ENCODE measurements at places on chromosomes 11 and 22.
A peak's percentile ranks its signal among the peaks of the same experiment; 100 is the strongest.

DNA sequence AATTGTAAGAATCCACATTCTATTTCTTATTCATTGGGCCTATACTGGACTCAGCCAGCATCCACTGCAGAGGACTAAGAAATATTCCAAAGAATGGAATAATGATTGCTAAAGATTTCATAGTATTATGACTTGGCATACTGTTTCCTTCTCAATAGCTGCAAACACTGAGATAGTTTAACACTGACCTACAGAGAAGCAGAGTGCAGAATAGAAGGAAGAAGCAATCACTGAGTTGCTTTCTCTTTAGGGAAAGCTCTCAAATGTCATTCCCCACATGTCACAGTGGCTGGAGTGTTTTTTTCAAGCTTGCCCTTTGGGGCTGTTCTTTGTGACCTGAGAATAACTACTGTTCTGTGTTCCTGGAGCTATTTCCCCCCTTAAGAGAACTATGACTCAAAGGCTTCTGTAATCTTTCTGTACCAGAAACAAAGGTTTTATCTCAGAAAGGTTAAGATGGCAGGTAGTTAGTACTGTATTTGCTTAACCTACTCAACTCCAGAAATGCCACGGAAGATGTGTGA, 243.6 kb upstream of the LUZP2 start:
- DNase-seq = no peak

DNA sequence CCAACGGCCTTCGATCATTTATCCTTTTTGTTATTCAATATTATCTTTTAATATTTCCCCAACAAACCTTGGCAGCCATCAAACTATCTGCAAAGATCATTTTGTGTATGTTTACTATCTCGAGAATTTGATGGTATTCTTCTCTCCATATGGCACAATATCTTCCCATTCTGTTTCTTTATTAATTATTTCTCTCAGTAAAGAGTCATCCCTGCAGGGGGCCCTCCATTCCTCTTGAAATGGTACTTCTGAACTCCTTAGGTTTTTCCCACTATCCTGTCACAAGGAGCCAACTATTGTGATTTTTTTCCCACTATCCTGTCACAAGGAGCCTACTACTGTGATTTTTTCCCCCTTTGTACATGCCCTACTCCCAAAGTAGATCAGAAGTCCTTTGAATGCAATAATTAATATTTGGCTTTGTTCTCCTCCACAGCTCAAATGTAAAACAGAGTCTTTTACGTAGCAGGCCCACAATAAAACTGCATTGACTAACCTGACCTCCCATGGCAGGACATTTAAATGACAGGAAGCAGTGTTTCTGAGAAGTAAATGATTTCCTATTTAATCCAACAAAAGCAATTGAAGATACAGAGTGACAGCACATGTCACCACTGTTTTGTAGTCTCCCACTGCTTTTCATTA, 43.3 kb downstream of the PDGFD start:
- DNase-seq = peak; percentile 63

GRCh38 chr22:32707971-32708370, 93.5 kb upstream of the TIMP3 start:
- DNase-seq = peak; percentile 33

- DNase-seq = no peak
Observed at GRCh38 chr11:46296528-46297448, 19.3 kb downstream of the CREB3L1 start.

GRCh38 chr11:80816454-80816847, 1375.6 kb upstream of the TENM4 start:
- DNase-seq = no peak

GRCh38 chr11:78806214-78807004, 231.7 kb upstream of the NARS2 start:
- DNase-seq = no peak

- peak; percentile 72 for DNase-seq
Observed at GRCh38 chr22:21972293-21972779, 10.3 kb downstream of the TOP3B start.

GRCh38 chr11:29309992-29310391, 706.8 kb downstream of the KCNA4 start:
- no peak for DNase-seq

DNA sequence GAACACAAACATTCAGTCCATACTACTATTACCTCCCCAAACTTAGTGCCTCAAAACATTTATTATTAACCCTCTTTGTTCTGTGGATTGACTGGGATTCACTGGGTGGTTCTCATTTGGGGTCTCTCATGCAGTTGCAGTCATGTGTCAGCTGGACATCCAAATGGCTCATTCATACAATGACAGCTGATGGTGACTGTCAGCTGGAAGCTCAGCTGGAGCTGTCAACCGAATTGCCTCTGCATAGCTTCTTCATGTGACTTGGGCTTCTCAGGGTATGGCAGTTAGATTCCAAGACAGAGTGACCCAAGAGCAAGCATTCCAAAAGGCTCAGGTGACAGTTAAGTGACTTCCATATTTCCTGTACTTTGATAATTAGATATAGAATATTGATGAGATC, 85.2 kb downstream of the CCDC34 start:
- DNase-seq = no peak

- no peak for DNase-seq
Observed at GRCh38 chr11:43908683-43909082, 28.1 kb downstream of the ALKBH3 start.

DNA sequence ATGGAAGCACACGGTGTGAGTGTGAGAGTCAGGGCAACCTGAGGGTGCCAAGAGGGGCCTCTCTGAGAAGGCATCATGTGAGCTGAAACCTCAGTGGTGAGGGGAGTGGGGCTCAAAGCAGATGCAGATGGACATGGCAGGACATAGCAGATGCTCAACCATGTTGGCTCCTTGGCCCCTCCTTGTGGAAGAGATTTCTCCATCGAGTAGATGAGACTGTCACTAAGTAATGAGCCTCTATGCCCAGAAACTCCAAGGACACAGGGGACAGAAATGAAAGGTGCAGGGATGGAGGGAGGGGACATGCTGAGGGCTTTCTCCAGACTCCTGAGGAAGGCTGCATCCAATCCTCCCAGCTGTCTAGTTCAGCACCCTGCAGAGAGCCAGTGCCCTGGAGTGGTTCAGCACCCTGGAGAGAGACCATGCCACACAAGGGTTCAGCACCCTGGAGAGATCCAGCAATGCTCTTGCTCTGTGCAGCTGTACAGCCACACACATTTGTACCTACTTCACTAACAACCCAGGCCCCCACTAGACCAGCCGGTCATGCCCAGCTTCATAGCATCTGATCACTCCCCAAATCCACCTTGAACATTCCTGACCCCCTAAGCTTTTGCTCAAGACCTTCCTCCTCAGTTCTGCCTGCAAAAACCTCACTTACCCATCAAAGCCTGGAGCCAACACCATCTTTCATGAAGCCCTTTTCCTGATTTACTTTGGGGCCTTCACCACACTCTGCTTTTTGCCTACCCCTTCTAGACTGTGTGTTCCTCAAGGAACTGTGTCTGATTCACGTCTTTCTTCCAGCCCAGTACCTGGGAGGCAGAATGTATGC, 252.0 kb downstream of the CTTN start:
- DNase-seq = no peak

GRCh38 chr11:122775675-122776271, 62.5 kb upstream of the CRTAM start:
- DNase-seq = peak; percentile 66

Data from brain (organoid and tissue), 16 donors.